BJ (cell line): ENCODE measurements at places on chromosomes 7 and 10.

DNA sequence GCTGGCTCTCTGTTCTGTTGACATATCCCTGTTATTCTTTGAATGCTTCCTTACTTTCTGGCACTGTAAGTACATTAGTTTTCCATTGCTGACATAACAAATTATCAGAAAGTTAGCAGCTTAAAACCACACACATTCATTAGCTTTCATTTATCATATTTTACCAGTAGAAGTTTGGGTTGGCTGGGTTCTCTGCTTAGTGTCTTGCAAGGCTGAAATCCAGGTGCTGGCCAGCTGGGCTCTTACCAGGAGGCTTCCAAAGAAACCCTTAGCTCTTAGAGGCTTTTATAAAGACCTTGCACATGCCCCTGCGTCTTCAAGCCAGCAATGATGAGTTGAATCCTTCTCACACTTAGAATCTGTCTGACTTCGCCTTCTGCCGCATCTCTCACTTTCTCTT lies 160.6 kb downstream of the MLLT10 start:
- no peak for DNase-seq

- DNase-seq, result no peak
Observed at GRCh38 chr10:74683621-74684364, 142.6 kb upstream of the KAT6B start.

GRCh38 chr7:24709051-24709450 lies 48.2 kb downstream of the GSDME start:
- no peak for DNase-seq

GRCh38 chr7:66505531-66506451 lies 122.9 kb upstream of the KCTD7 start:
- no peak for DNase-seq

- DNase-seq, result no peak
Observed at GRCh38 chr10:73937333-73938043, 26.6 kb downstream of the PLAU start.

DNA sequence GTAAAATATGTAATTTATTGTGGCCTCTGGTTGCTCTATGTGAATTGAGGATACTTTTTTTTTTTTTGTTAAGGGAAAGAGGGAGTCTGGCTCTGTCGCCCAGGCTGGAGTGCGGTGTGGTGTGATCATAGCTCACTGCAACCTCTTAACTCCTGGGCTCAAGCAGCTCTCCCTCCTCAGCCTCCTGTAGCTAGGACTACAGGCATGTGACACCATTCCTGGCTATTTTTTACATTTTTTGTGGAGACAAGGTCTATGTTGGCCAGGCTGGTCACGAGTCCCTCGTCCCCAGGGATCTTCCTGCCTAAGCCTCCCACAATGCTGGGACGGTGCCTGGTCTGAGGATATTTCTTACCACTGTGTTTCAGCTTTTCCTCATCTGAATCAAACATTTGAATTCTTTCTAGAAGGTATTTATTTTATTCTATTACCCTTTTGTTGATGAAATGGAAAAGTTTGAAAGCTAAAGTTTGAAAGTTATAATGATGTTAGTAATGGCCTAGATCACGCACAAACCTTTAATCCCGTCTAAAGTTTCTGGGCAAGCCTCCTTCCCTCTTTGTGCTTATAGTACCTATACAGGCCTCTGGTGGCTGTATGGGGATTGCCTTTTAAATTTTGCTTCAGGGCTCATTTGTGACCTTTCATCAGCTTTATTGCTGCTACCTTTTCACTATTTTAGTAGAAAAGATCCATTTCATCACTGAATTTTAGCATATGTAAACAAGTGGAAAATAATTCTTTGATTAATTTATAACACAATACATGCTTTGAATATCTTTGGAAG lies 2.0 kb downstream of the IFRD1 start:
- DNase-seq, result no peak

- DNase-seq, result no peak
Observed at GRCh38 chr10:95579292-95579691, 18.1 kb upstream of the SORBS1 start.

GRCh38 chr7:13532028-13532753 lies 457.3 kb downstream of the ETV1 start:
- no peak for DNase-seq

- no peak for DNase-seq
Observed at GRCh38 chr10:24951201-24952142, 934 bp downstream of the PRTFDC1 start.

GRCh38 chr10:34791947-34792346 lies 23.1 kb downstream of the PARD3 start:
- DNase-seq, result no peak

- no peak for DNase-seq
Observed at GRCh38 chr10:130875897-130876472, 435.5 kb downstream of the TCERG1L start.

- no peak for DNase-seq
Observed at GRCh38 chr10:110459600-110459999, 38.1 kb upstream of the DUSP5 start.

DNA sequence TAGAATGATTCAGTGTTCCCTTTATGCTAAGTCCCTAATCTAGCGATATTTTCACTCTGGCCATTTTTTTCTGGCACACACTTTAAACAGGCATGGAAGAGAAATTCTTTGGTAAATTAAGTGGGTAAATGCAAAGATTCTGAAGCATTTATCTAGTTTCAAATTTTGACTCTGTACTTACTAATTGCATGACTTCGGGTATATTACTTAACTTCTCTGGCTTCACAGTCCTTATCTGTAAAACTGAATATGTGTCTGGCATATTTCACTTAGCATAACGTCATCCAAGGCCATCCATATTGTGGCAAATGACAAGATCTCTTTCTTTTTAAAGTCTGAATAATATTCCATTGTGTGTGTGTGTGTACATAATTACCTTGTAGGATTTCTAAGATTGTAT lies 114.5 kb downstream of the MBL2 start:
- DNase-seq, result no peak

DNA sequence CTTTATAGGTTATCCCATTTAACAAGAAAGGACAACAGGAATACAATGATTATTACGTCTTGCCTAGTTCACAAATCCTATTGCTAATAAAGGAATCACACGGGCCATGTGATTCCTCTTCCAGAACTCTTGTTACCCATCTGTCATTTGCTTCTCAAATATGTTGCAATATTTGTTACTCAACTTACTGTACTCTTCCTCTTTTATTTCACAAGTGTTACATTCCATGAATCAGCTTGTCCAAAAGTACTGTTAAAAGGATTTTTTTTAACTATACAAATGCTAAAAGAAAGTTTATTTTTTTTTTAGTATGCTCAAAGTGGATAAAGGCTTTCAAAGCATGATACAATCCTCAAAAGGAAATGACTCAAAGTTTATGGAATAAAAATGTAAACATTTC lies 3.9 kb upstream of the CD36 start:
- DNase-seq, result peak; percentile 82

GRCh38 chr7:133118261-133118660 lies 36.4 kb upstream of the CHCHD3 start:
- no peak for DNase-seq

DNA sequence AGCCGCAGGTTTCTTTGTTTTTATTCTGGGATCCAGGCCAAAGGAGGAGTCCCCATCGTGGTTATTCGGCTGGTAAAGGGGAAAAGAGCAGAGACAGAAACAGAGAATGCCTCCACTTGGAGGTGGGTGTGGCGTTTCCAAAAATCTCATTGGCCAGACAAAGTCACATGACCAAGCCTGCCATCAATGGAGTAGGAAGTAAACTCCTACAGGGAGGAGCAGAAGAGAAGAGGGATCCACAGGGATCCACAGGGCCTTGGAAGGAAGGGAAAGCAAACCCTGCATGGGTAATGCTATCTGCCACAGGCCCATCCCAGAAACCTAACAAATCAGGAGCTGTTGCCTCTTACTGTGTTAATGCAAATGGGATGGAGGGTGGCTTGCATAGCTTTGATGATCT lies 425.7 kb upstream of the GALNT17 start:
- no peak for DNase-seq

DNA sequence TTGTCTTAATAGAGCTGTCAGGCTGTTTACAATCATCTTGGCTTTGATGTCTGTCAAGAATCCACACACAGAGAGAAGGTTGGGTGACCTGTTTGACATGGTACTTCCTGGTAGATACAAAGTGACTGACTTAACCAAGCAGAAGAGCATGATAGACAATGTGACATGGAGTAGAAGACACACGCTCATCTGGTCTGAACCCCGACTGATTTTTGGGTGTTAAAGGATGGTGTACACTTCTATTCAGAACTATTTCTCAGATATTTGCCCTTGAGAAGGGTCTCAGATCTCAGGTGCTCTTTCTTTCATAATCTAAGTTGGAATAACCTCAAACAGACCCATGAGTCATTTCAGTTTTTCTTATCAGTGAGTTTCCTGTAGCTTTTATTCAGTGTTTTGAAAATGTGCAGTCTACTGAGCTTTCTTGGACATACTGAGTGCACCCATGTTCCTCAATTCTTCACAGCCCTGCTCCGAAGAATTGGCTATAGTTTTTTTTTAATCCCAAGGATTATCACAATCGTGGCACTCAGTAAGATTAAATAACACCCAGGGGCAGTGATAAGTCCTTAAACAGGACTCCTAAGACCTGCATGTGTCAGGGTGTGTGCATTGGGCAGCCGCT lies 46.4 kb upstream of the NXPH1 start:
- DNase-seq, result no peak

DNA sequence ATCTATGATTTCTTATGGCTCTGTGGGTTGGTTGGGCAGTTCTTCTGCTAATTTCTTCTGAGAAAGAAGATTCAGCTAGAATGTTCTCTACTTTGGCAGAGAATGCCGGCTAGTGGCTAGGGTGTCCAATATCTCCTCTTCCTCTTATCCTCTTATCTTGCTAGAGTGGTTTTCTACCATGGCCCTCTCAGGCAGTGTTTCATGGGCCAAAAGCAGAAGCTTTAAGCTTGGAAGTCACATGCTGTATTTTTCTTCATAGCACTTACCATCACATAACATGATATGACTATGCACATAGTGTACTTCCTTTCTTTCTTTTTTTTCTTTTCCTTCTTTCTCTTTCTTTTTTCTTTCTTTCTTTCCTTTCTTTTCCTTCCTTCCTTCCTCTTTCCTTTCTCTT lies 140.0 kb downstream of the ITGB8 start:
- DNase-seq, result no peak

GRCh38 chr10:63143987-63144386 lies 10.9 kb downstream of the NRBF2 start:
- DNase-seq, result no peak

DNA sequence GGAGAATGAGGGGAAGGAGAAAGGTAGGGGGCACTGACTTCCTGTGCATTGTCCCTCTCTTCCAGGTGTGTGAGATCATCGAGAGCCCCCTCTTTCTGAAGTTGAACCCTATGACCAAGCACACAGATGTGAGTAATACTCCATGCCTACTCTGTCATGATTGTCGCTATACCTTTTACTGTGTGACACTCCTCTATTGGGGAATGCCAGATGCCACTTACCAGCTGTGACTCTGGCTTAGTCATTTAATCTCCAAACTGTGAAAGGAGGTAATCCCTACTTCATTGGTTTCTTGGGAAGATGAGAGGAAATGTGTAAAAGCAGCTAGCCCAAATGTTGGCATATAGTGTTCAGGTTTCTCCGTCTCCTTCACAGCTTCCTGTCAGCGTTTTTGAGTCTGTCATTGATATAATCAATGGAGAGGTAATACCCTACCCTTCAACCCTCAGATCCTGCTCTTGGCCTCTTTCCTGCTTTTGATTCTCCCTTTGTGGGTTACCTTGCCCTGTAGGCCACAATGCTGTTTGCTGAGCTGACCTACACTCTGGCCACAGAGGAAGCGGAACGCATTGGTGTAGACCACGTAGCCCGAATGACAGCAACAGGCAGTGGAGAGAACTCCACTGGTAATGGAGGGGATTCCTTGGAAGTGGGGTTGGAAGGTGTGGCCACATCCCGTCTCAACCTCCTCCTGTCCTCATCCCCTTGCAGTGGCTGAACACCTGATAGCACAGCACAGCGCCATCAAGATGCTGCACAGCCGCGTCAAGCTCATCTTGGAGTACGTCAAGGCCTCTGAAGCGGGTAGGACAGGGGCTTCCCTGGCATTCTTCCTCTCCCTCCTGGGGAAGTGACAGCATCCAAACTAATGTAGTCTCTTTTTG lies 2.0 kb downstream of the COPS6 start:
- no peak for DNase-seq

DNA sequence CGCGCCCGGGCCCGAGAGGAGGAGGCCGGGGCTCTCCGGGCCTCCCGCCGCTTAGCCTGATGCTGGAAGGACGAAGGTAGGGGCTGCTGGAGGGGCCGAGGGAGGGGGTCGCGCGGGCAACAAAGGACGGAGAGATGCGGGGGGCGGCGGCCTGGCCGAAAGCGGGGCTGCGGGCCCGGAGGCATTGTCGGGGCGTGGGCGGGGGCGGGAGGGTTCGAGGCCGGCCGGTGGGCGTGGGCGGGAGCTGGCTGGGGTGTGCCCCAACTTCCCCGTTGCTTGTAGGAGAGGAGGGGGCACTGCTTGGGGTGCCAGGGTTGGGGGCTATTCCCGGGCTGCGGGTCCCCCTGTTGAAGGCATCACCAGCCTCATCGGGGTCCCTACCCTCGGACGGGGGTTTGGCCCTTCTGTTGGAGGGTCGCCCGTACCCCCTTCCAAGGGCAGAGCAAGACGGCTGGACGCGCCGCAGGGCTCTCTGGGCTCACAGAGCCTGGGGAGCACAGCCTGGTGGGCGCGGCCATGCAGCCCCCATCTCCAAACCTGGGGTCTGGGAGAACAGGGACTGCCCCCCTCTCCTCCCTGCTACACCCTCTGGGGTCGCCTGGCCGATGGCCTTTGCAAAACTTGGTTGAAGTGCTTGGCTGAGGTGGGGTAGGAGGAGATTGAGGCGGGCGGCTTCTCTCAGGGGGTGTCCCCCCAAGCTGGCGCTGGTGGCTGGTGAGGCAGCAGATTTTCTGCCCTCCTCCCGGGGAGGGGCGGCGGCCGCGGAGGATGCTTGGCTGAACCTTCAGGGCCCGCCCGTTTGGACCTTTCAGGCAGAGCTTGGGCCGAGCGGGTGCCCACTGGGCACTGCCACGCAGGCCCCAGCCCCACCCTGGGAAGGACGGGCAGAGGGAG lies 699 bp downstream of the CLIP2 start:
- no peak for DNase-seq

- DNase-seq, result no peak
Observed at GRCh38 chr10:127906548-127907377, at the start of gene PTPRE. Gene PTPRE, plus strand, starts transcription at chr10:127907103. Its CDS starts 133,779 bp downstream, at chr10:128040882.

GRCh38 chr7:71594736-71595135 lies 462.8 kb downstream of the GALNT17 start:
- DNase-seq, result no peak
